ENCODE measurements at places on chromosomes 7 and 10.
A peak's percentile ranks its signal among the peaks of the same experiment; 100 is the strongest.

DNA sequence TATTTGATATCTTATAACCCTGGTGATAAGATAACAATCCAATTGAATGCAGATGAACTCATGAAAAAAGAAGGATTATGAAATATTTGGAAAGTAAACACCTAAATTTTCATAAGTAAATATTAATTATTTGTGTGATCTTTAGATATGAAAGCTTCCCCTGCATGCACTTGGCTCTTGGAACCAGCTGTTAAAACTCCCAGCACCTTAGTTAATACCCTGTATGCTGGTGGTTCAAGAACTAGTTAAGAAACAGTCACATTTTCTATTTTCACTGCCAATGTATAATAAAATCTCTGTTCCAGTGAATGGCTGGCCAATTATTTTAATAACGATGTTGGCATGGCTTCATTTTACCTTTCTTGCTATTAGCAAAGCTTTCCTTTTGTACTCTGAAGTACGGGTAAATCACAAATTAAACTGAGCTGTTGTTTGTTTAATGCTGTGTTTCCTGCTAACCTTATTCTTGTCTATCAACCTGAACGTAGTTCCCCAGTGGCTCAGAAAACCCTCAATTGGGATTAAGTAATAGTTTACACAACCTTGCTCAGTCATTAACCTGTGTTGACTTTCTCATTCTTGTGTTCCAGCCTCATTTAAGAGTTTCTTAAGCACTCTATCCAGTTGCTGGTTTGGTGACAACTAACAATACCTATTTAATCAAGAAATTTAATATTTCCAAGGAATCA, 38.9 kb downstream of the MET start:
- no peak for DNase-seq

DNA sequence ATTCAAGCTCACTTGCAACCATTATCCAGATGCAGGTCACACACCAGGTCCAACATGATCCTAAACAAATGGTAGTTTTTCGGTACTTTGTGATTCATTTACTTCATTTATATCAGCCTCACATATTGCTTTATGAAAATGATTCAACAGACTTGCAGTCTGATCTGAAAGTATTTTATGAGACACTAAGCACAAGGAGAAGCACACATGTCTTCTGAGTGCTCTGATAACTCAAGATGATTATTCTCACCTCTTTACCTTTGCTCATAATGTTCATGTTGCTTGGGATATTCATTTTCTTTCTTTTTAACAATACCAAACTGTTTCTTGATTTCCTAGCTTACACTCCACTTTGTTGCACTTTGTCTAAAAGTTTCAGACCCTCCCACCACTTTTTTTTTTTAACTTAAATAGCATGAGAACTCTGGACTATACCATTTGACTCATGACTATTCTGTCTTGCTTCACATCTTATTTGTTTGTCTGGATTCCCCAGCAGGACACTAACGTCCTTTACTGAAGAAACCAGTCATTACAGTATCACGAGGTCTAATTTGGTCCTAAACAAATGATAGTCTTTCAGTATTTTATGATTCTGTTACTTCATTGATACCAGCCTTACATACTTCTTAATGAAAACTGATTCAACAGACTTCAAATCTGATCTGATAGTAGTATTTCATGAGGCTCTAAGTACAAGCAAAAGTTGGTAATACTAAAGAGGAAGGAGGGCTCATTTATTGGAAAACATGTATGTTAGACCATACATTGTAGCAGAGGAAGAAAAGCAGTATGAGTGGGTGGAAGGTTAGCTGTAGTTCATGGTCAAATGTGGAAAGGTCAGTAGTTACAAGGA, 171.8 kb upstream of the AHR start:
- DNase-seq: peak; percentile 46

- DNase-seq: no peak
Observed at GRCh38 chr10:84012831-84013458, 126.4 kb upstream of the GHITM start.

- peak; percentile 54 for DNase-seq
Observed at GRCh38 chr10:13272164-13272571, 27.7 kb downstream of the PHYH start.

DNA sequence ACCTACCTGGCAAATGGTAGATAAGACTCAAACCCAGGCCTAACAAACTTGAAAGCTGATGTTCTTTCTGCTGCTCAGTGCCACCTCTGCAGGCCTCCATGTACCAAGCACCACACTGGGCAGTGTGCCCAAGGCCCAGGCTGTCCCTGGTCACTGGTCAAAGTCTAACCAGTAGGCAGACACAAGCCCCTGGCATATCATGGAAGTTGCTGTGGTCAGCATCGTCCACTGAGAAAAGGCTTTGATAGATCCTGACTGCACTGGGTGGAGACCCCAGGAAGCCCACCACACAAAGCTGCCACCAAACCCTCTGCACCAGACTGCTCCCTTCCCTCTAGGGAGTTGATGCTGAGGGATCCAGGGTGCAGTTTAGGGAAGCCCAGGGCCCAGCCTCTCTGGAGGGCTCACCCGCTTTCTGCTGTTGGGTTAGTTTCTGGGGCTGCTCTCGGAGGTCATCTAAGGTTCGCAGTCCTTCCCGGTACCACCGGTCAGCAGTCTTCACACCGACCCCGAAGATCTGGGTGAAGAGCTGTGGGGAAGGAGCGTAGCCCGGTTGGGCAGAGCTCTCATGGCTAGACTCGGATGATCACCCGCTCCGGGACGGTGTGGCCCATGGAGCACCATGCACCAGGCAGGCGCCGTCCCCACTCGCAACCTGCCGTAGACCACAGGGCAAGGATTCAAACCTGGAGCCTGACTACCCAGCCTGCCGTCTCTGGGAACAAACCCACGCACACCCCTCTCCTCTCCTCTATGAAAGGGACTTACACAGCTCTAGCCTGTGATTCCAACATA, 6.0 kb downstream of the POLM start:
- no peak for DNase-seq

DNA sequence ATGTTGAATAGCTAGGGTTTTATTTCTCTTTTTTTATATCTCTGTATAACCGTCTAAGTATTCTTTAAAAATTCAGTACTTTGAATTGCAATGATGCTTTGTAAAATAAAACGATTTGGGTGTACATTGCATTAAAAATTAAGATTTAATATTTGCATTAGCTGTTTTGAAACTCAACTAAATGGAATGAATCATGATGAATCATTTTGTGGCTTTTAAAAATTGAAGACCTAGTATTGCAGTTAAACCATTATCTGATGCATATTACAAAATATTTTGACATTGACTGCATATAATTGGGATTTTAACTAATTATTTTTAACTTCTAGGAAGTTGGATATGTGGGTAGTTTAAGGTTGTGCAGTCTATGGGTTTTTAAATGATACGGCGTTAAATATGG, 314.0 kb downstream of the CDK14 start:
- peak; percentile 33 for DNase-seq

- peak; percentile 76 for DNase-seq
Observed at GRCh38 chr7:116501425-116502167, 2.1 kb downstream of the CAV2 start.

DNA sequence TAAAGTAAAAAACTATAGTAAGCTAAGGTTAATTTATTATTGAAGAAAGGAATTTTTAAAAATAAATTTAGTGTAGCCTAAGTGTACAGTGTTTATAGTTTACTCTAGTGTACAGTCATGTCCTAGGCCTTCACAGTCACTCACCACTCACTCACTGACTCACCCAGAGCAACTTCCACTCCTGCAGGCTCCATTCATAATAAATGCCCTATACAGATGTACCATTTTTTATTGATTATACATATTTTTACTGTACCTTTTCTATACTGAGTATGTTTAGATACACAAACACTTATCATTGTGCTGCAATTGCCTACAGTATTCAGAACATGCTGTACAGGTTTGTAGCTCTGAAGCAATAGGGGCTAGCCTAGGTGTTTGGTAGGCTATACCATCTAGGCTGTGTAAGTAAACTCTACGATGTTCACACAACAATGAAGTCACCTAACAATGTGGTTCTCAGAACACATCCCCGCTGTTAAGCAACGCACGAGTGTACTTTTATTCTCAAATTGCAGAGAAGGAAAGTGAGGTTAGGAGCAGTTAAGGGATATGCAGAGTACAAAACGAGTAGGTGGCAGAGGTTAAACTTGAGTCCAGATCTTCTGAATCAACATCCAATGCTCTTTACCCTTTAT, 38.9 kb upstream of the PLCE1 start:
- DNase-seq: peak; percentile 78

GRCh38 chr7:918441-919113, 35.9 kb downstream of the ADAP1 start:
- DNase-seq: no peak

- no peak for DNase-seq
Observed at GRCh38 chr10:71708301-71708703, 11.3 kb downstream of the C10orf105 start.

GRCh38 chr7:137655804-137656203, 191.0 kb downstream of the DGKI start:
- DNase-seq: no peak

DNA sequence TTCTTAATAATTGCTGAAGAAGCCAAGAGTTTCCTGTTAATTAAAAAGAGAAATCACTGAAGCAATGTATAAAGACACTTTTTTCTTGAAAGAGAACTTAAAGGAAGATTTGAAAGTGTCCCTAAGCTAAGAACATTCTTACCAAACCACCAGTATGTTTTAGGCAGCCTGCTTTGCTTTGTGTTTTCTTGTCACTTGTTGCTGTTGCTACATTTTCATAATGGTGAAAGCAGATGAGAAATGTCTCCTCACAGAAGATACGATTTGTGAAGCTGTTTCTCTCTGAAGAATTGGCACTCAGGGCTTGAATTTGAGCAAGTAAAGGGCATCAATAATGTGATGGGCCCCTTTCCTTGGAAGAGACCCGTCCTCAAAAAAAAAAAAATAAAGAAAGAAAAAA, 30.9 kb downstream of the TCF7L2 start:
- DNase-seq: no peak

GRCh38 chr7:129359638-129360037, 74.6 kb upstream of the STRIP2 start:
- peak; percentile 45 for DNase-seq

GRCh38 chr7:17078298-17078697, 196.5 kb upstream of the AGR3 start:
- no peak for DNase-seq

DNA sequence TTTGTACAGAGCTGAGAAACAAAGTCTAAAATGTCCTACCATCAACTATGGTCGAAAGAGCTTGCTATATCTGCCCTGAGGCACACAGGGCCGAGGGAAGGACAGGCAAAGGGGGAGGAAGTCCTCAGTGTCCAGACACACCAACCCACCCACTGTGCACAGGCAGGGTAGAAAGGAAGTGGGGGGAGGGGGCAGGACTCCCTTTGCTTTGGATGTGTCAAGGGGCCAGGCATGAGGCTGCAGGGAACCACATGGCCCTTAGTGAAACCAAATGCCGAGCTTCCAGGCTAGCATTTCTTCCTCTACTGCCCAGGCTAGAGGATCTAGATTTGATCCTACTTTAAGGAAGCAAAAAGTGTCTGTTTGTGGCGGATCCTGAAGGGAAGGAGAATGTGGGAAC, 28.6 kb downstream of the KCNH2 start:
- DNase-seq: no peak

- DNase-seq: peak; percentile 48
Observed at GRCh38 chr10:10520491-10521385, 496.9 kb upstream of the CELF2 start.

DNA sequence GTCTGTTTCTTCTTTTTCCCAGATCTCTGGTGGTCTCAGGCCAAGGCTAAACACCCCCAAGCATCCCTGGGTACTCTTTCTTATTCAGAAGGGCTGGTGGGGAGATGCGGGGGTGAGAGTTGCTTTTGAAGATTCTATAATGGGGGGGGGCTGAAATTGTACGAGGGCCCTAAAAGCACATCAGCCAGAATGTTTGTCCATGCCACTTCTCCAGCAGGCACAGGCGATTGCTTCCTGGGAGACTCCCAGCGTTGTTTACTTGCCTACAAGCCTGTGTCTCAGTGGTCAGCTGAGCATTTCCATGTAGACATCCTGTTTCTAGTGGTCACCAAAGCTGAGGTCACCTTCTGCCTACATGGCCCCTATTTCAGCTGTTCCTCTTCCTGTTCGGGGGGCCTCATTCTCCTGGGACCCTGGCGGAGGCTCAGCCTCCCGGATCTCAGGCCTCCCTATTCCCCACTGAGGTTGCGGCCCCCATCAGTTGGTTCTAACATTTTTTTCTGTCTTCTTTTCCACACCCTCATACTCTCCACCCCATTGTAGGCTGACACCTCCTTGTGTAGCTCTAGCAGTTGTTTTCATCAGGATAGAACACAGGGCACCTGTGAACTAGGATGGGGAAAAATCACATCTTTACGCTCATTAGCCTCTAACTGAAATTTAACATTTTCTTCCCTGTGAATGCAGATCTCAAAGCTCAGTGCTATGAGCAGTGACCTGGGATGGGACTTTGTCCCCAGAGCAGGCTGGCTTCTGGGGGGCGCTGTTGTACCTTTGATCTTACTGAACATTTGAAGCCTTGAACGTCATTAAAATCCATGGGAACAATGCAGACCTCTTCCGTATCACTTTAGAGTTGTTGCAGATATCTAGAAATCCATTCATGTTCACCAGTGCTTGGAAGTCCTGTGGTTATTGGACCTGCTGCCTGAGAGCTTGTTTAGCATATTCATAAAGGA, 286.5 kb downstream of the GLRX3 start:
- no peak for DNase-seq

Data from IMR-90 (cell line).